NCI-H1105 (cell line): ENCODE measurements at places on chromosomes 16 and 17.

- DNase-seq: peak; percentile 56
These were observed 504 bp downstream of the MAZ start for GRCh38 chr16:29806641-29807425.

- no peak for DNase-seq
These were observed 1.4 kb upstream of the SPNS2 start for GRCh38 chr17:4497101-4497824.

- DNase-seq: no peak
These were observed 191.6 kb downstream of the CPPED1 start for GRCh38 chr16:12611916-12612597.

DNA sequence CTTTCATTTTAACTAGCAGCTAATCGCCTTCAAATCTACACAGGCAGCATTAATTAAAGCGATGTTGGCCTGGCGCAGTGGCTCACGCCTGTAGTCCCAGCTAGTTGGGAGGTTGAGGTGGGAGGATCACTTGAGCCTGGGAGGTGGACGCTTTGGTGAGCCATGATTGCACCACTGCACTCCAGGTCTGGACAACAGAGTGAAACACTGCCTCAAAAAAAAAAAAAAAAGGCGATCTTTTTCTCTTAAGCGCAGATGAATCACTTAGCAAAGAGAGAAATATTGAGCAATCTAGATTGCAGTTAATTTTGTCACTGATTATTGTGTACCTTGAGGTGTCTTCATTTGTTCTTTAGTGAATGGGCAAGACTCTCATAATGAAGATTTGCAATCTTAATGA, 12.4 kb downstream of the SNTB2 start:
- no peak for DNase-seq

- DNase-seq: no peak
These were observed 7.8 kb downstream of the SUPT4H1 start for GRCh38 chr17:58344047-58344790.

DNA sequence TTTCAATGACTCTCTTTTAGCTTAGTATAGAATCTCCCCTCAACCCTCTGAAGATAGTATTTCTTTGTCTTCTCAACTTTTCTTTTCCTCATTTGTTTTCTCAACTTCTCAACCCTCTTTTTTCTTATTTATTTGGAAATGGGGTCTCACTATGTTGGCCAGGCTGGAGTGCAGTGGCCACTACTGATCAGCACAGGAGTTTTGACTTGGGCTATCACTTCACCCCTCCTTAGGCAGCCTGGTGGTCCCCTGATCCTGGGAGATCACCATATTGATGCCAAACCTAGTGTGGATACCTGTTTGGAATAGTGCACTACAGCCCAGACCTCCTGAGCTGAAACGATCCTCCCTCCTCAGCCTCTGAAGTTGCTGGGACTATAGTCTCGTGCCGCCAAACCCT, 79.8 kb downstream of the PITPNC1 start:
- no peak for DNase-seq

DNA sequence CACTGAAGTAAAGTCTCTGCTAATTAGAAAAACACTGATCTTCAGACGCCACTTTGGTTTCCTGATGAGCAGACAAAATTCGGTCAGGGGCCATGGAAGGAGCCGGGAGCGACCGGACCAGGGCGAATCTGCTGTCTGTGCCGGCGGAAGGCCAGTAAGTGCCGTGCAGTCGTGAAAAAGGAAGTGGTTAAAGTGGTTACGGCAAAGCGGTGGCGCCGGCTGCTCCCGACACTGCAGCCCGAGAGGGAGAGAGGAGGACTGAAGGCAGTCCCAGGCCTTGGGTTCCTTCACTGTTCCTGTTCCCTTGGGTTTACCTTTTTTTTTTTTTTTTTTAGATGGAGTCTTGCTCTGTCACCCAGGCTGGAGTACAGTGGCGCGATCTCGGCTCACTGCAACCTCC, 17.3 kb upstream of the HEXD start:
- DNase-seq: no peak

DNA sequence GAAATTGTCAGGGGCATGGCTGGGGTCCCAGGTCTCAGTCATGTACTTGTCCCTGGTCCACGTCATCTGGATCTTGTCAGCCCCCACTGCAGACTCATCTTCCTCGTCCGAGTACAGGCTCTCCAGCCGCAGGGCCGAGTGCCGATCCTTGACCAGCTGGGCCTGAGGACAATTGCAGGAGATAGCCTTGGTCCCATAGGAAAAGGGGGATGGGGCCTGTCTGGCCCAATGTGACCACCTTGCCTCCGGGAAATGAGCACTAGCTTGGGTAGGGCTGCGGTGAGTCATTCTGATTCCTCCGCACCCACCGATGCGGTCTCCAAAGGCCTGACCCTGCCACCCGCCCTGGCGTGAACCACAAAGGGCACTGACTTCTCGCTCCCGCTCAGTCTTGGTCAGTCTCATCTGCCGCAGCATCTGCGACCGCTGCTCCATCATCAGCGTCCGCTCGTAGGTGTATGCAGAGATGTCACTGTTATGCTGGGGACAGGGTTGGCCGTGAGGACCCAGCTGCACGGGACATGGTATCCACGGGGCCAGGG, 1.5 kb upstream of the LCAT start:
- DNase-seq: no peak

GRCh38 chr17:61383689-61384201, 15.9 kb upstream of the TBX2 start:
- no peak for DNase-seq

GRCh38 chr16:71172481-71173207, 57.9 kb downstream of the HYDIN start:
- no peak for DNase-seq

GRCh38 chr16:17829811-17830210, 359.1 kb upstream of the XYLT1 start:
- DNase-seq: no peak

DNA sequence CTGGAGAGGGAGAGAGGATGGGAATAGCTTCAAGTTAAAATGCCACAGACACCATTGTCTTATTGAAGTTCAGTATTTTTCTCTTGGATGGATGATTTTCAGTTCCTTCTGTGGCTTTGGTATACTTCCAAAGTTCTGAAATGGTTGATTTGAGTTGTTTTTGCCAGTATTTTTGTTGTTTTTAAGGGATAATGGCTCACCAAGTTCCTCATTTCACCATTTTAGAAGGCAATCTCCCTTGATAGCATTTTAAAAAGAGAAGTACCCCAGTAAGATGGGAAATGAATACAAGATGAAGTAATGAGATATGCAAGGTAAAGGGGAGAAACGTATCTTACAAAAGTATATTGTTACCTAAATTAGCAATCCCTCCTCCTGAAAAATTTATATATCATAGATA, 18.5 kb upstream of the SPDYE4 start:
- DNase-seq: no peak

GRCh38 chr16:14104066-14104465, 32.9 kb downstream of the MRTFB start:
- no peak for DNase-seq

DNA sequence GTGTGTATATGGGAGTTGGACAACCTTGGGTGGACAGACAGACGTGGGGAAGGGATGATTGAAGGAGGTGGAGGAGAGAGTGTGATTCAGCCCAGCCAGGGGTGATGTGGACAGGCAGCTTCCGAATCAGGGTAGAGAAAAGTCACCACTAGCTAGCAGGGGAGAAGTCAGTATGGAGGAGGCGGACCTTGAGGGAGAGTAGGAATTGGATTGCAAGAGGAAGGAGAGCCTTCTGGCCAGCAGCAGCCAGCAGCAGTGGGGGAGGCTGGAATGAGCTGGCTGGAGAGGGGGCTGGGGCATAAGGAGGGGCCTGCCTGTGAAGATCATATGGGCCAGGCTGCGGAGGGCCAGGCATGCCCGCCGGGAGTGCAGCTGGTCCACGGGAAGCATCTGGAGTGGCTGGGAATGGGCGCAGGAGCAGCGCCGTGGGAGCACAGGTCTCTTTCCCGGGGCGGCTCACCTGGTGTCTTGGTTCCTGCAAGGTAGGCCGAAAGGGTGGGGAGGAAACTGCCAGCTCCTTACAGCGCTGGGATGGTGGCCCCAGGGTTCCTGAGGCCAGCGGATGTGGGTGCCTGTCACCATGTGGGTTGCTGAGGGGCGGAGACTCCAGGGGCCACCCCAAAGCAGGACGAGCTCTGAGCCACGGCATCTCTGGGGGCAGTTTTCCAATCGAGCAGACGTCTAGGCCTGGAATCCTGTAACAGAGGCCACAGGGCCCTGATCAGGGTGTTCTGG, 235.3 kb downstream of the SEC14L1 start:
- DNase-seq: no peak

- no peak for DNase-seq
These were observed 55.7 kb downstream of the WSB1 start for GRCh38 chr17:27349540-27350021.

GRCh38 chr17:50943575-50943933, 77.4 kb upstream of the TOB1 start:
- no peak for DNase-seq

GRCh38 chr17:44932096-44932786, 15.3 kb downstream of the KIF18B start:
- DNase-seq: no peak
